ENCODE measurements at places on chromosomes 2 and 18.

GRCh38 chr18:7457262-7457661 is 109.9 kb upstream of the PTPRM start:
- no peak for DNase-seq

DNA sequence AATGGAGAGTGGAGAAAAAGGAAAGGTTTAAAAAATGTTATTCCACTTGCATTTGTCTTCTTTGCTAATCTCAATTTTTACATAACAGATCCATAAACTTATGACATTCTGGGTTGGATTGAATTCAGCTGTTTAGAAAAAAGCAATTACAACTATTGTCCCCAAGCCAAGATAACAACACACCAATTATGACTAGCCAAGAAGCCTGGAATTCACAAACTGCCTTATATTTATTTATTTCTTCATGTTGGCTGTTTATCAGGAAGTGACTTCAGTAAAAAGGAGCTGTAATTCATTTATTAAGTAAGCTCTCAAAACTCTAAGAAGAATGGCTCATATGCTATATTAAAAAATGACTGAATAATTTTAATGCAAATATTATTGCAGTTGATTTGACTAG is 137.4 kb downstream of the CALCRL start:
- no peak for DNase-seq

GRCh38 chr2:75765798-75766197 is 55.1 kb upstream of the GCFC2 start:
- DNase-seq: no peak

- DNase-seq: no peak
Measured at GRCh38 chr18:58996131-58996641, 131.5 kb downstream of the ZNF532 start.

DNA sequence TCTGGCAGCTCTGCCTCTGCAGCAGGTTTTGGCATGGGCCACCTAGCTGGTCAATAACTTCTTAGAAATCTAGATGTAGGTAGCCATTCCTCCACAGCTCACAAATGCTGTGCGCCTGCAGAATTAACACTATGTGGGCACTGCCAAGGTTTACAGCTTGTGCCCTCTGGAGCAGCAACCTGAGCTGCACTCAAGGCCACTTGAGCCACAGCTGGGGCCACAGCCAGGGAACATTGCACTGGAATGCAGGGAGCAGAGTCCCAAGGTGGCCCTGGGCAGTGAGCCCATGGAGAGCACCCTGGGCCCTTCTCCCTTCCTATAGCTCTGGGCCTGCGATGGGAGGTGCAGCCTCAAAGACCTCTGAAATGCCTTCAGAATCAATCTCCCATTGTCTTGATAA is 365.3 kb downstream of the SATB2 start:
- DNase-seq: no peak

DNA sequence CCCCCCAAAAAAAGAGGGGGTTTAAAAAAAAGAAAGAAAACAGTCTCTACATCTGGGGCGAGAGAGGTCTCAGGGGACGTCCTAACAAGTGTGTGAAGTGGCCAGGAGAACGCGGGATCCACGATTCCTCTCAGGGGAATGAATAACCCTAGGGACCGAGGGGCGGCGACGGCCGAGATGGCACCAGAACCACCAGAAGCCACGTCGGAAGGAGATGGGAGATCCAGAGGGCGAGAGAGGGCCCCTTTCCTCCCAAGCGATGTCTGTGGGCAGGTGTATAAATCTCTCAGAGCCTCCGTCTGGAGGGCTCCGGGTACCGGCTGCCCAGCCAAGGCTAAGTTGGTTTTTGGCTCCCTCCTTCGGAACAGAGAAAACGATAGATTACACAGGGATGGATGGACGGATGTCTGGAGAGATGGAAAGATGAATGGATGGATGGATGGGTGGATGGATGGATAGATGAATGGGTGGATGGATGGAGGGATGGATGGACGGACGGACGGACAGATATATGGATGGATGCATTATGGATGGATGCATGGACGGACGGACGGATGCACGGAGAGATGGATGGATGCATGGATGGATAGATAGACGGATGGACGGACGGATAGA is 1.7 kb downstream of the EPHA4 start:
- no peak for DNase-seq

DNA sequence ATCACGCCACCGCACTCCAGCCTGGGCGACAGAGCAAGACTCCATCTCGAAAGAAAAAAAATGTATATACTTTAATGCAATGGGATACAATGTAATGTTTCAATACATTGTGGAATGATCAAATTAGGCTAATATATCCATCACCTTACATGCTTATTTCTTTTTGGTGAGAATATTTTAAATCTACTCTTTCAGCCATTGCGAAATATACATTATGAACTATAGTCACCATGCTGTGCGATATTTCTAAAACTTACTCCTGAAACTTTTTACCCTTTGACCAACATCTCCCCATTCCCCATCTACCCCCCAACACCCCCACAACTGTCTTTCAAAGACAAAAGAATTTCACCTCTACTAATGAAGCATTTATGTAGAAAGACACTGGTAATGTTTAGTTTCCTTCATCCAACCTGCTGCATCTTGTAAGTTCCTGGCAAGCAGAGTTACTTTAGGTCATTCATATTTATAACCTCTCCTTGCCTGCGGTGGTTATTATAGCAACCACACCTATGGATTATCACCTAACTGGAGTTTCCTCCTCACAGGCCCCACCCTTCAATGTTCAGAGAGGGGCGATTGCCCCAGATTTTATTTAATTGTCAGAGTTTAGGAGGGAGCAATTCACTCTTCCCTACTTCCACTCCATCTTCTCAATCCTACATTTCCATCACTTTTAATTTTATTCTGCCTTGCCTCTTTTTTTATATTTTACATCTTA is 1.2 kb upstream of the ME2 start:
- no peak for DNase-seq

DNA sequence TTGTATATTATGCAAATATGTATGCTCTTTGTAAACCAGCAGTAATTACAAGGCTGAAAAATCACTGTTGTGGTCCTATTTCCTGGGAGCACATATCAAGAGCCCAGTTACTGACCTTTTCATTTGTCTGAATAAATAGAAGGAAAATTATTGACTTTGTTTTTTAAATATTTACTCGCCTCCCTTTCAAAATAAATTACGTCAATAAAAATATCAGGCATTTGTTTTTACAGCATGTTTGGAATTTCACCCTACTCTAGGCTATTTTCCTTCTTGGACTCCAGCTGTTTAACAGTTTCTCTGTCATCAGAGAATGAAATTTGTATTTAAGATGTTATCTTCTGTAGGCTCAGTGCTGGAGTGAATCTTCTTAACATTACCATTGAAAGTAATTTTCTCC is 59.9 kb upstream of the LRATD1 start:
- no peak for DNase-seq

GRCh38 chr2:217900780-217901360 is 101.9 kb downstream of the TNS1 start:
- DNase-seq: no peak

GRCh38 chr2:238567996-238568395 is 141.3 kb downstream of the ASB1 start:
- no peak for DNase-seq

- DNase-seq: no peak
Measured at GRCh38 chr2:236666646-236667204, 97.1 kb downstream of the ACKR3 start.

Measured in stimulated activated CD8-positive, alpha-beta memory T cell treated with anti-CD3 and anti-CD28 coated beads, Interleukin-2, amount 100 ng/mL, for 48 hours (primary cell).